Activated naive CD8-positive, alpha-beta T cell treated with anti-CD3 and anti-CD28 coated beads, Interleukin-2, amount 50 U/mL, for 24 hours (primary cell): ENCODE measurements at places on chromosomes 7 and 10.

DNA sequence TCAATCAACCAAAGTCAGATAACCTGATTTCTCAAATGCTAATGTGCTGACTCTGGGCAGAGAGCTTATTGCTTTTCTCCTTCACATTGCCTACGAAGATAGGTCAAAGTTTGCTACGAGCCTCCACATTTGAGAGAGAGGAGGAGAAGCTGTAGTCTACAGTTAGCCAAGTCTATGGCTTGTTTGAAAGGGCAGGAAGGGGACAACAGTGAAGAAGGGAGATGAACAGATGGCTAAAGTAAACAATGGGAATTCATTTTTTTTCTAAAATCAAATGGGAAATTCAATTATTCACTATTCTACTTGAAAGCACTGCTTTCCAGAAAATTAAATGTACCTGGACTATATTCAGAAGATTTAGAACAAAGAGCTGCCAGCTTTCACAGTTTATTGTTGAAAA lies 126.7 kb upstream of the C1QL3 start:
- DNase-seq: no peak

- DNase-seq: no peak
Measured at GRCh38 chr10:61958805-61959204, 57.3 kb downstream of the ARID5B start.

DNA sequence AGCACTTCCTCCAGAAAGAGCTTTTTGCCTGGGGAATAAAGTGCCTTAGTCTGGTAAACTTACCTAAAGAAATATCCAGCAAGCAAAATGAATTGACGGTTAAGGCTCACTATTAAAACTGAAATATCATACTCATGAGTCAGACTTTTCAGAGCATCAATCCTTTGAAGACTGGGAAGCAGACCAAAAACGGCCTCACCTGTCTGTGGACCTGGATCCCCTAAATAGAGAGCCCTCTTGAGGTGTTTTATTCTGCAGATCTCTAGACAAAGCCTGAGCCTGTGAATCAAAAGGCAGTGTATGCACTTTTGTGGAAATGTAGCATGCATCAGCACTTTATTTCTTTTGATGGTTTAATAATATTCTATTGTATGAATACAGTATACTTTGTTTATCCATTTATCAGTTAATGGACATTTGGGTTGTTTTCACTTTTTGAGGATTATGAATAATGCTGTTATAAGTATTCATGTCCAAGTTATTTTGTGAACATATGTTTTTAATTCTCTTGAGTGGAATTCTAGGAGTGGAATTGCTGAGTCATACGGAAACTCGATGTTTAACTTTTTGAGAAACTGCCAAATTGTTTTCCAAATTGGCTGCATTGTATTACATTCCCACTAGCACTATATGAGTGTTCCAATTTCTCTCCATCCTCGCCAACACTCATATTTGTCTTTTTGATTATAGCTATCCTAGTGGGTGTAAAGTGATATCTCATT lies 449.0 kb upstream of the IGFBP3 start:
- no peak for DNase-seq

DNA sequence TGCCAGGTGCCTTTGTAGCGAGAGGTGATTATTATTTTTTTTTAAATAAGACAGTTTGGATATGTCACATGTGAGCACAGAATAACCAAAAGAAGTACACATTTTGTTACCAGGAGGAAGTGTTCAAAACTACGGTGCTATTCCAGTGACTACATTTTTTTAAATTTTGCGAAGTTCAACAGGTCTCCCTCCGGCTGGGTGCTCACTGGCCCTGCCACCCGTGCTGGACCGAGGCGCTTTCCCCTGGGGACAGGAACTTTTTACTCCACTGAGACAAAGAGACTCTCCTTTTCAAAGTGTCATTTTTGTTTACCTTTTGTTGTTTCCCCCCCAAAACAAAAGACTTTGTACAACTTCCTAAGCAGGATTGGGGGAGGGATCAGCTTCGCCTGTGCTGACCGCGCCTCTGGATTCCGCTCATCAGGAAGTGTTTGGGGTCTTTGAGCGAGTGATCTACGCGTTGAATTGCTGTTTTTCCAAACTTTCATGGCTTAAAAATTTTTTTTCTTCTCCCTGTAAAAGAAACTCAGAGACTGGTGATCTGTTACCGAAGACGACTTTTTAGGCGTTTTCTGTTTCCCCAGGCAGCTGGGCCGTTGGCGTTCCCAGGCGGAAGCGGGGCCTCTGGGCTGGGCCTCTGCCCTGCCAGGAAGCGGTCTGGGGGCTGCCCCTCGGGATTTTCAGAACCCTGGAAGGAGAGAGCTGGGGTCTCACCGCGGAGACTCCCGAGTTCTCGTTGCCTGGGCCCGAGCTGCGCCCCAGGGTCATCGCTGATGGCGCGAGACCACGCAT lies 7.2 kb downstream of the EN2 start:
- DNase-seq: no peak

- no peak for DNase-seq
Measured at GRCh38 chr10:34396663-34397062, 418.4 kb downstream of the PARD3 start.

DNA sequence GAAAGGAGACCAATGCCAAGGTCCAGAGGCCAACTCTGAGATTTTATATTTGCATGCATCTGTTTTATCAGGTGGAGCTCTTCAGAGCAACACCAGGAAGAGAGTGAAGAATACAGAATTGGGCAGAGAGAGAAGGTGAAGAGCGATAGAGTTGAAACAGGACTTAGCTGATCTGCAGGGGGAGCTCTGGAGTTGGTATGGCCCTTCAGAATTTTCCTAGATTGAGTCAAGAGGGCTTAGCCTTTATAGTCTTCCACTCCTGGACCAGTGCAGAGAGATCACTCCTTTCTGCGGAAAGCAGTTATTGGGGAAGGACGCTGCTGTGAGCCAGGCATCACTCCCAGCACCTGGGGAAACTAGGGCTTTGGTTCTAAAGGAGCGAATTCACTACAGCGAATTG lies 105.0 kb upstream of the DGKB start:
- no peak for DNase-seq

DNA sequence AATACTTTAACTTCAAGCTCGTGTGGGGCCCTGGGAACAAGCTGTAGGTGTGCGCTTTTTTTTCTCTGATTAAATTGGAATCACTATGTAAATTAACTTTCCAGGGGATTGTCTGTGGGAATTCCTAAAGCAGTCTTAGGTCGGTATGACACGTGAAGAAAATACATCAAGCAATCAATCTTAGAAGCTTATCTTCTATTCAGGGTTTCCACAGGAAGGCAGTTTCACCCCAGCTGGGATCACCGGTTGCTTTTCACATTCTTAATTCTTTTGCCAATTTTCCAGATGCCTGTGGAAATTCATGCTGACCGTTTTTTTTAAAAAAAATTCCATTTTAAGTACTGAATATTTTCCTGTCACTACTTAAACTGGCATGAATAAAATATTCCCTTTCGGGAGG lies 41.9 kb downstream of the CAMK1D start:
- no peak for DNase-seq

DNA sequence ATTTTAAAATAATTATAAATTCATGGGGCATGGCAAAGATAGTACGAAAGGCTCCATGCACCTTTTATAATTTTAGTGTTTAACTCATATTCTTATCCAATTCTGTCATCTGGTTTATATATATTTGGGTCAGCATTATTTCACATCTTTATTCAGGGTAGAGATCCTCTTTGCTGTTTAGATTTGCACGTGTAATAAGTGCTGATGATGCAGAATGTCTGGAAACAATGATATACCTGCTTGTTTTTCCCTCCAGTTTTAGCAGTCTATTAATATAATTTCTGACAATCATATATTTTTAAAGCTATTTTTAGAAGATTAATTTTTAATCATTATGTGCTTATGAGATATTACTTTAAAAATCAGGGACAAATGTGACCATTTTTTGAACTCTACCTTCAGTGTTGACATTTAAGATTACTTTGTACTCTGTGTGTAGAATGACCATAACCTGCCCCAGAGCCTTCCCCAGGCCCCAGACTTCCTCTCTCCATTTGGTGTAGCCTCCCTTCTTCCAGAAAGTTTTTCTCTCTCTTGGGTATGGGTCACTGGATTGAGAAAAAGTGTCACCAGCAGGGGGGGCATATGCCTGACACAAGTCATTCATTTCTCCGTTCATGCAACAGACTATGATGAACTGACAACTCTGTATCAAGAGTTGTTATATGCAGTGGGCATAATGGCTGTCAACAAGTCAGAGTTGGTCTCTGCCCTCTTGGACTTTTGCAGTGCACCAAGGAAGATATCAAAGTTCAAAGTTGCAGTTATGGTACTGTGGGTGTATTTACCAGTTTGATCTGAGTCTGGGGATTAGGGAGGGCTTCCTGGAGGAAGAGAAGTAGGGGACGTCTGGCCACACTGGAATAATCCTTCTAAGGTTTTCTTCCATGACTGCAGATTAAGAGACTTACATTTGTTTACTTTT lies 192.6 kb upstream of the CCDC6 start:
- no peak for DNase-seq

GRCh38 chr7:116497708-116498107 lies 1.8 kb upstream of the CAV2 start:
- DNase-seq: no peak
